ENCODE measurements at places on chromosomes 16 and 17.

GRCh38 chr17:21453144-21453898, 77.2 kb downstream of the KCNJ12 start:
- DNase-seq, result no peak

DNA sequence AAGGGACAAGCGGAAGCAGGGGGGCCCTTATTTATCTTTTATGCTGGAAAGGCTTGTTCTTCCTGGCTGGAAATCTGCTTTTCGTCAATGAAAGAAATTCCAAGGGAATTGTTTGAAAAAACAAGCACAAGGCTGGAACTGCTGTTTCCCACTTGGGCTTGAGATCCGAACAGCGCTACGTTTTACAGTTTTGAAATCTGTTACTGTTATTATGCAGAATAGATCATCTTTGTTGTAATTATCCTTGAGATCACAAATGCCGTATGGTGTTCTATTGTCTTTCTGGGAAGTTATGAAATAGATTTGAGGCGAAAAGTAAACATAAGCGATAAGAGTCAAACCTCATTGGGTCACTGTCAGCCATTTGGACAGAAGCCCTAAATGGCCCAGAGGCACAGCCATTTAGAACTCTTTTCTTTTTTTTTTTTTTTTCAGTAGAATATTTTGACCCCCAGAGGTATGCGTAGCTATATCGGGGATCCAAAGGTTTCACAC, 223.3 kb downstream of the IRX3 start:
- no peak for DNase-seq

DNA sequence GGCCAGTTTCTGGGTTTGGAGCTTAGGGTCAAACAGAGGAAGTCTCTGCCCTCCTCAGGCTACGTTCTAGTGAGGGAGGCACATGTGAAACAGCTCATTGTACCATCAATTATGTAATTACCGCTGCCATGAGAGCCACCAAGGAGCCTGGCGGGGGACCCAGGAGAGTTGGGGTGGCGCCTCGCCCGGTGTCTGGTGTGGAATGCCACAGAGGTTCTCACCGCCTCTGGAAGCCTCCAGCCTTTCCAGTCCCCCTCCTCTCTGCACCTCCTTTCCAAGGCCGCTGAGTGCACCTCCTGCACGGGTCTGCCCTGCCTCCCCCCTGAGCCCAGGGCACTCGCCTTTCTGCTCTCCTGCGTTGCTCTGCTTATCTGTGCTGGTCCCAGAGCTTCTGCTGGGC, 51.4 kb downstream of the SREBF1 start:
- DNase-seq, result no peak

- DNase-seq, result no peak
Observed at GRCh38 chr17:16398270-16399267, 16.8 kb upstream of the TRPV2 start.

- no peak for DNase-seq
Observed at GRCh38 chr17:44915321-44915726, at the start of gene GFAP. Gene GFAP, minus strand, starts transcription at chr17:44915500. Its CDS starts 14 bp downstream, at chr17:44915486.

- DNase-seq, result no peak
Observed at GRCh38 chr16:49469930-49470451, 96.4 kb downstream of the C16orf78 start.

- DNase-seq, result no peak
Observed at GRCh38 chr17:34443619-34444469, 80.8 kb upstream of the CCL1 start.

DNA sequence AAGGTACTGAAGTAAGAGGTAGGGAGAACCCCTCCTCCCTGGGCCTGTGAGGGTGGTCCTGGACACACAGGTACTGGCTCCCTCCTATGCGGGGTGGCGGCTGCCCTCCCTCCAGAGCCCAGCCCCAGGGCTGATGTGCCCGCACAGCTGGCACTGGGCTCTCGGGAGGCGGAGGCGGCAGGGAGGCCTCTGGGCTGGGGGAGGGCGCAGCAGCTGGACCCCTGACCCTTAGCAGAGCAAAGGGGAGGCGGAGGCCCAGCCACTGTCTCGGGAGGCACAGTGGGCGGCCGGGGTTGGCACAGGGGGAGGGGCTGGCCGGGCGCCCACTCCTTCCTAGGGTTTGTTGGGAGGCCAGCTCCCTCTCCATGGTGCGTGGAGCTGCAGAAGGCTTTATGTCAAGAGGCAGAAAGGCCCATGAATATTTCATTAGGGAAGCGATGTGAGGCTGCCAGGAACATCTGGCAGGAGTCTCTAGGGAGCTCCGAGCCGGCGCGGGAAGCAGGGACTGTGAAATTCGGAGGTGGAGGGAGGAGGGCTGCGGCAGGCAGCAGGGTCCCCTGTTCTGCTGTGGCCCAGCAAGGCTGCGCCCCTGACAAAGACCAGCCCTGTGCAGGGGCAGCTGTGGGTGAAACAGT, 44.1 kb upstream of the ACSF3 start:
- DNase-seq, result no peak

DNA sequence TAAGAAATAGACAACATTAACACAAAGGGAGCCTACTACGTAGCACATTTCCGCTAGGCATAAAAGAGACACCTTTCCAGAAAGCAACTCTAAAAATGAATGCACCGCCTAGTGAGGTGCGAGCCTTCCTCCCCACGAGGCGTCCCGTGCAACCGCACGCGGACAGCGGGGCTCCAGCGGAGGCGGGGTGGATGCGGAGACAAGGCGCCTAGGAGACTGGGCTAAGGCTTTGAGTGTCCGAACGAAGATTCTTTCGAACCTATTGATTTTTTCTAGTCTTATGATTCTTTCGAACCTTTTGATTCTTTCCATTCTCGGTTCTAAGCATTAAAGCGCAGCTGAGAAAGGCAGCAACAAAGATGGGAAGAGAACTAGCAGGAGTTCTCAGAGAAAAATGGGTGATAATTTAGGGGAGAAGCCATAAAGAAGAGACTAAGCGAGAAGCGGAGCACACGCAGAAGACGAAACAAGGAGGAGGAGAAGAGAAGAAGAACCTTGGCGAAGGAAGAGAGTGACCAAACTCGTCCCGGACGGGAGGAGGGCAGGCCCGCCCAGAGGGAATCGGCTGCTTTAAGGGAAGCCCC, 394 bp upstream of the CPD start:
- DNase-seq, result peak; percentile 81

GRCh38 chr16:30780549-30780948, 6.5 kb downstream of the ZNF629 start:
- DNase-seq, result no peak

DNA sequence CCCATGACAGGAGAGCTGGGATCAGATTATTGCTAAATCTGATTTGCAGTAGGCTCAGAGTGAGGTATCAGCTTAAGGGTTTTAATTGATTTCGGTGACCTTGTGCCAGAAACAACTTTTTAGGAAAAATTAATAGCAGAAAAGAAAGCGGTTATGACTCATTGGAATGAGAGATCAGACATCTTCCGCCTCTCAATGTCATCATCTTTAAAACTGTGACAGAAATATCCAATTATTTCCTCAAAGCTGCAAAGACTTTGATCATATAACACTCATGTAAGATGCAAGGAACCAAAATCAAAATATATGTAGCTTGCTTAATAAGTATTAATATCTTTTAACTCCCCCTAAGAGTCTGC, 190.1 kb upstream of the FOXF1 start:
- no peak for DNase-seq

- DNase-seq, result no peak
Observed at GRCh38 chr16:4654011-4654963, 29.7 kb downstream of the MGRN1 start.

- DNase-seq, result no peak
Observed at GRCh38 chr17:73126716-73127473, 34.4 kb upstream of the SLC39A11 start.

GRCh38 chr17:75151930-75152329, 2.4 kb downstream of the JPT1 start:
- no peak for DNase-seq

DNA sequence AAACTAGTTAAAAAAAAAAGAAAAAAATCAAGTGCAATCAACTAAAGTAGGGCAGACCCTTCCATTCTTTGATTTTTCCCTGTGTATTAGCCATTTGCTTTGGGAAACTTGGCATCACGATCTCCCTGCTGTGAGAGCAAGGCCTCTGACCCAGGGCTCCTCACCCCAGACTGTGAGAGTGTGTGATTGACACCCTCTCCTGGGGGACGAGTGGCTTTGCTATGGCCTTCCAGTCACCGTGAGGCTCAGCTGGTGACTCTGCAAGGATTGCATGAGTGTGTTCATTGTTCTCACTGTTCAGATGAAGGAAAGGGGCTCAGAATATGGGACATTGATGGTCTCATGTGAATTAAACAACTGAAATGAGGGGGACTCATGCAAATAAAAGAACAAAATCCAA, 69.0 kb upstream of the BCAR1 start:
- no peak for DNase-seq

DNA sequence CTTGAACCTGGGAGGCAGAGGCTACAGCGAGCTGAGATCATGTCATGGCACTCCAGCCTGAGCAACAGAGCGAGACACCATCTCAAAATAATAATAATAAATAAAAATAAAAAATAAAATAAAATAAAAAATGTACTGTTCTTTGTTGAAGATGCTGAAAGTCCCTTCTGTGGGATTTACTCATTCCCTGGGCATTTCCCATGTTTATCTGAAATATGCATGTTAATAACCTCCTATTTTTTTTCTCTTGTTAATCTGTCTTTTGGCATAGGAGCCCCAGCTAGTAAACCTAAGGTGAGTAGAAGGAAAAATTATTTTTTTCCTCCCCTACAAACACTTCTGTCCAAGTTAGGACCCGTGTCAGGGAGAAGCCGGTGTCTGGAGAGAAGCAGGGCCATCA, 34.4 kb downstream of the TMEM92 start:
- no peak for DNase-seq

- no peak for DNase-seq
Observed at GRCh38 chr17:13538841-13539411, 62.8 kb downstream of the HS3ST3A1 start.

DNA sequence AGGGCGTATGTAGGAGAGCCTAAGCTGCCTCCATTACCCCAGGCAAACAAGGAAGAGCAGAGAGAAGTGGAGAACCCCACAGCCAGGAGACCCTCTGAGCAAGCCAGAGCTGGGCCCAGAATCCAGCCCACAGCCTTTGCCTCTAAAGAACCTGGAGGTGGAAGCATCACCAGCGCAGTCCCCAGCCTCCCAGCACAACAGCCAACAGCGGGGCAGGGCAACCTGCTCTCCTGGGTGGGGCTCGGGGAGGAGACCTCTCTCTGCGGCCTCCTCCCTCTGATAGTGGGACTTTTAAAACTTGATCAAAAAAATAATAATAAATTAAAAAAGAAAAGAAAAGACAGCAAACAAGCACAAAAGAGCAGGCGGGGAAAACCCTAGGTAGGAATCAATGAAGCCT, 45.9 kb downstream of the AXIN2 start:
- DNase-seq, result no peak

DNA sequence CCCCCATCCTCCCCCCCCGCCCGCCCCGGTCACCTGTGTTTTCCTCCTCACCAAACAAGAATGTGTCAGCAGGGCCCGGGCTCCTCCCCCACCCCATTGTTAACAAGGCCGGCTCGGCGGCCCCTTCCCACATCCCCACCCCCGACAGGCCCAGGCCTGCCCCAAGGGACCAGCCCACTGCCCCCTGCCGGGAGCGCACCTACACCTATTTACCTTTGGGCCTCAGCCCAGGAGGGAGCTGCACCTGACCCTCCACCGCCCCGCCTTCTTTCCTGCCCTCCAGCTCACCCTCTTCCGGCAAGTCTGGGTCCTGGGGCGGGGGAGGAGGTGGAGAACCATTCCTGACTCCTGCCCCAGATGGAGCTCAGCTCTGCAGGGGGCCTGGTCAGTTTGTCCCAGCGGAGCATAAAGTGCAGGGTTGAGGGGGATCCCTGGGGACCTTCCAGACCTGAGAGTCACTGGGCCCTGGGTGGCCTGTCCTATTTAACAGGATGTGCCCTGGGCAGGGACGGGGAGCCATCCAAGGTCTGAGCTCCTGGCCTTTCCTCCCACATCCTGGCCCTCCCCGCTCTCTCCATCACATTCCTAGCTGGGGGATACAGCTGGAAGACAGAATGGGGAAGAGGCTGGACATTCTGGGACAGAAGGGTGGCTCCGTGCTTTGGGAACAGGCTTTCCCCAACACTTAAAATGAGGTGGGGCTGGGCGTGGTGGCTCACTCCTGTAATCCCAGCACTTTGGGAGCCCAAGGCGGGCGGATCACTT, 8.3 kb downstream of the FOXJ1 start:
- no peak for DNase-seq

GRCh38 chr17:62703261-62703775, 75.8 kb downstream of the MRC2 start:
- peak; percentile 46 for DNase-seq

DNA sequence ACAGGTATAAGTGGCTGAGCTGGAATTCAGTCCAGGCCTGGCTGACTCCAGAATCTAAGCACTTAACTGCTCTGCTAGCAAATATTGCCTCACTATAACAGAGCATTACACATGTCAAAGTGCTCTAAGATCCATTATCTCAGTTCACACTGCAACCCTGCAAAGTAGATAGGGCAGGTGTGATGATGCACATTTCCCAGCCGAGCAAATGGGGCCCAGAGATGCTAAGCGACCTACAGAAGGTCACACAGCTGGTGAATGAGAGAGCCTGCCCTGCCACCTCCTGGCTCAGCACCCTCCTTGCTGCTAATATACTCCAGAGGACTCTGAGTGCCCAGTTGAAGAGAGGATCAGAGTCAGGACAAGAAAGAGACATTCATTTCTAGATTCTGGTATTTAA, 73.6 kb upstream of the CCL1 start:
- no peak for DNase-seq

GRCh38 chr17:14442798-14443528, 142.1 kb downstream of the HS3ST3B1 start:
- no peak for DNase-seq

DNA sequence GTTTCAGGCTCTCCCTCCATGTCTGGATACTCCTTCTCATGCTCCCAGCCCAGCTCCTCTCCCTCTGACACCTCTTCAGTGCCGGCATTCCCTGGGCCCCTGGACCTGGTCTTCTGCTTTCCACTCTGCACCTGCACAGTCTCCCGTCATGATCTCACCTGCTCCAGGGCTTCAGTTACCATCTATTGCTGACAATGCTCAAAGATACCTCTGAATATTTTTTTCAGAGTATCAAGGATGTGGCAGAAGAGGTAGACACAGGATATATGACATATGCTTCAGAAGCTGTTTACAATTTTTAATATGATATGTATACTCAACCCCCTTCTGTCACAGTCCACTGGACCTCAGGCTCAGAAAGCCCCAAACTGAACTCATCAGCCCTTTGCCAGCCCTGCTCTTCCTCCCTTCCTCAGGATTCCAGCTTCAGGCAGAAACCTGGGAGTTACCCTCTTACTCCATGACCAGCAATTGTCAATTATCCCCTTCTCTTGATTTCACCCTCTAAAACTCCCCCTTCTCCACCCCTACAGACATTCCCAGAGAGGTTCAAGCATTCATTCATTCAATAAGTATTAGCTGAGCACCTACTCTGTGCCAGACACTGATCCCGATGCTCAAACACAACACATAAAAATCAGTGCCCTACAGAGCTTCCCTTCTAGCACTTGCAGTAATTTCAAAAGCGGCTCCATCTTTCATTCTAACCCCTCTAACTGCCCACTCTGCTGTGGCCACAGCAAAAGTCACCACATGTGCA, 7.8 kb upstream of the MLLT6 start:
- peak; percentile 20 for DNase-seq

DNA sequence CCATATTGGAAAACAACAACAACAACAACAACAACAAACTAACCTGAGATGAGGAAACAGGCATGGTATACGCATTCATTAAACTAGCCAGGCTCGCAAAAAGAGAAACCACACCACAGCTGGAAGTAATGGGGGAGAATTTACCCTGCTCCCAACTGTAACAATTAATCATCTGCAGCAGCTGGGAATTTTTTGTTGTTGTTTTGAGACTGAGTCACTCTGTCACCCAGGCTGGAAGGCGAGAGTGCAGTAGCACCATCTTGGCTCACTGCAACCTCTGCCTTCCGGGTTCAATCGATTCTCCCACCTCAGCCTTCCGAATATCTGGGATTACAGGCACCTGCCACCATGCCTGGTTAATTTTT, 16.3 kb downstream of the PRPSAP1 start:
- DNase-seq, result no peak
